CD4-positive, alpha-beta T cell treated with Interleukin-12 subunit alpha and Interleukin-12 subunit beta, for 1 hour (primary cell): ENCODE measurements at places on chromosomes 6 and 20.

DNA sequence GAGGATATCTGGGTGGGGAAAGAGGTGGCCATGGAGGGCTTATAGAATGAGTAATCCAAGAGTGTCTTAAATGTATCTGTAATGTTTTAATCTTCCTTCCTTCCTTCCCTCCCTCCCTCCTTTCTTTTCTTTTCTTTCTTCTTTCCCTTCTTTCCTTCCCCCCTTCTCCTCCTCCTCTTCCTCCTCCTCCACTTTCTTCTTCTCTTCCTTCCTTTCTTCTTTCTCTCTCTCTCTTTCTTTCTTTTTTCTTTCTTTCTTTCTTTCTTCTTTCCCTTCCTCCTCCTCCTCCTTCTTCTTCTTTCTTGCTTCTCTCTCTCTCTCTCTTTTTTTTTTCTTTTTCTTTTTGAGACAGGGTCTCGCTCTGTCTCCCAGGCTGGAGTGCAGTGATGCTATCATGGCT, 7.1 kb downstream of the HCK start:
- no peak for DNase-seq

GRCh38 chr20:19888269-19888671, 128.9 kb upstream of the NAA20 start:
- DNase-seq, result no peak

GRCh38 chr6:45049188-45049843, 278.8 kb upstream of the RUNX2 start:
- no peak for DNase-seq

- DNase-seq, result no peak
Observed at GRCh38 chr6:133430530-133430929, 189.4 kb downstream of the EYA4 start.

GRCh38 chr6:43437700-43438099, 10.4 kb downstream of the ABCC10 start:
- DNase-seq, result no peak

GRCh38 chr6:35218021-35218420, 4.3 kb downstream of the SCUBE3 start:
- DNase-seq, result no peak

DNA sequence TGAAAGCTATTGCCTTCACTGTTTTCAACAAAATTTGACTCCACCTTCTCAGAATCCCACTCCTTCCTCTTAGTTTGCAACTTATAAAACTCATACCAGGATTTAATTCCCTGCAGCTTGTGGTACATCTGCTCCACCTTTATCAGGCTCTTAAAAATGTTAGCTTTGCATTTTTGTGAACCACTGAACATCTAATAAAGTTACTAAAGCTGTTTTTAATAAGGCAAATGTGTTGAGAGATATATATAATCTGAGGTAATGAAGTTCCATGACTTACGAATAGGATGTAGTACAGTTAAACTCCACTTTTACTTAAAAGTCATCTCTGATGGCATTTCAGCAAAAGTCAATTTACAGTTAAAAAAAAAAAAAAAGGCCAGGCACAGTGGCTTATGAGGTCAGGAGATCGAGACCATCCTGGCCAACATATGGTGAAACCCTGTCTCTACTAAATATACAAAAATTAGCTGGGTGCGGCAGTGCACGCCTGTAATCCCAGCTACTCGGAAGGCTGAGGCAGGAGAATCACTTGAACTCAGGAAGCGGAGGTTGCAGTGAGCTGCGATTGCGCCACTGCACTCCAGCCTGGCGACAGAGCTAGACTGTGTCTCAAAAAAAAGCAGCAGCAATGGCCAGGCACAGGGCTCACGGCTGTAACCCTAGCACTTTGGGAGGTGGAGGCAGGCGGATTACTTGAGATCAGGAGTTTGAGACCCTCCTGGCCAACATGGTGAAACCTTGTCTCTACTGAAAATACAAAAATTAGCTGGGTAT, 106.2 kb downstream of the KIF13A start:
- no peak for DNase-seq

DNA sequence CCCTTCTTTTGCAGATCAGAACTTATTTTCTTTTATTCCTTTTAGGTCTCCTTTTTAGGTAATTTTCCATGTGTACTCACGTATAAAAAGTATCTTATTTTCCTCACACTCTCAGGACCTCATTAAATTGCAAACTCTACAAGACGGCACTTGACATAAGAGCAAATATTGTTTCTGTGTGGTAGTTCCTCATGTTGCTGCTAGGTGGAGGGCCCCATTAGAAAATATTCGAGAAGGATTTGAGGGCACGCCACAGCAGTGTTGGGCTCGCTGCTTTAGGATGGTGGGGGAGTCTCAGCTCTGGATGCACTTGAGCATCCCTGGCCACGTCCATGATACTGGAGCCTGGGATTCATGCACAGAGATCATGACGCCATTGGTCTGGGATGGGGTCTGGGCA, 64.9 kb upstream of the ZFP64 start:
- no peak for DNase-seq

DNA sequence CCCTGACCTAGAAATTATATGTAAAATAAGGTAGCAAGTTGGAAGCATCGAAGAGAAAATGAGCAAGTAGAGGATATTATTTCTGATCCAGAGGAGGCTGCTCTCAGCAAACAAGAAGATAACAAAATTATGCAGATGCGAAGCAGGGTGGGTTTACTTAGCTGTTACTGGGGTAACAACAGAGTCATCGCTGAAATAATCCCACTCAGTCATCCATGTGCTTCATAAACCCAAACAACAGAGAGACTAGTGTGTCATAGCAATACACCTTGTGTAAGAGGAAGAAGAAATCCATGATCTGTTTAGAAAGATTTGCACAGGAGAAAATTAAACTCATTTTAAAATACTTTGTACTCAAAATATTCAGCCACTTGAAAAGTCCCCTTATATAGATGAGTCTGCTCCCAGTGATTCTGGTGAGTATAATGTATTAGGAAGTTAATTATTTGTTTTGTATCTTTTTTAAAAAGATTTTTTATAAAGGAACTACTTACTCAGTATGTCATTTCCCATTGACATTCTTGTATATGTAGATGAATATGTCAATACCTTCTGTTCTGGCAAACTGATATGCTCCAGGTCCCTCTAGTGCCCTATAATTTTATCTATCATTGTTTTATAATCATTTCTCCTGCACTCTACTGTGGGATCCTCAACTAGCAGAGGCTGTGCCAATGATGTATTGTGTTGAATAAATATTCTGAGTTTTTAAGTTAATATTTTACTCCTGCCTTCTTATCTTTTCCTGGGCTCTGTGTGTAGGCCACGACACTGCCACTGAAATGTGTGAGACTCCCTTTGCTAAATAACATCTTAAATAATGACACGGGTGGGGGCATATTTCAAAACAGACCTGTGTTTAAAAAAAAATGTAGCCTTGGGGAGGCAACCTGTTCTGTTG, 8.6 kb upstream of the HIVEP2 start:
- peak; percentile 43 for DNase-seq

DNA sequence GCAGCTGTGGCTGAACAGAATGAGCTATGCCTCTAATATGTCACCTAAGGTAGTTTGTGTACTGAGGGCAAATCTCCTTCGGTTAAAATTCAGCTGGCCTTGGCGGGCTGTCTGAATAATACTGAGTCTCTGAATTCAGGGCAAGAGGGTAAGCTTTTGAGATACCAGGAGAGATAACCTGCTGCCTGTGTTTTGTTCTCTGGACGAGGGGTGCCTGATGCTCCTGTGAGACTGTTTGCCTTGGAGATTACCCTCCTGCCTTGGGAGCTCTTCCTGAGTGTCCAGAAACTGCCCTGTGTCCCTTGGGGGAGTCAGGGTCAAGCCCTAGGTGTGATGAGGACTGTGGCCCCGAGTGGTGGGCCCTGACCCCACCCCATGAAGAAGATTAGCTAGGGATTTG, 282.9 kb downstream of the KIF16B start:
- no peak for DNase-seq

- no peak for DNase-seq
Observed at GRCh38 chr6:68339488-68340131, 295.5 kb upstream of the ADGRB3 start.

DNA sequence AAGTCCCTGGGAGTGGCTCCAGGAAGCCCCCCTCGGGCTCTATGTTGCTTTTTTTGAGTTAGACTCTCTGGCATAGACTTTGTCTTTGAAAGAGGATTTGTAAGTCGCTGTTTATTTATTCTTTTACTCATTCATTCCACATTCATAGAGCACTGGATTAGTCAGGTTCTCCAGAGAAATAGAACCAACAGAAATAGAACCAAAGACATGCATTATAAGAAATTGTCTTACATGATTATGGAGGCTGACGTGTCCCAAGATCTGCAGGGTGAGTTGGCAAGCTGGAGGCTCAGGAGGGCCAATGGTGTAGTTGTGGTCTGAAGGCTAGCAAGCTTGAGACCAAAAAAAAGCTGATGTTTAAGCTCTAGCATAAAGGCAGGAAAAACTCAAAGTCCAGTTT, 98.3 kb upstream of the CHD6 start:
- DNase-seq, result no peak

DNA sequence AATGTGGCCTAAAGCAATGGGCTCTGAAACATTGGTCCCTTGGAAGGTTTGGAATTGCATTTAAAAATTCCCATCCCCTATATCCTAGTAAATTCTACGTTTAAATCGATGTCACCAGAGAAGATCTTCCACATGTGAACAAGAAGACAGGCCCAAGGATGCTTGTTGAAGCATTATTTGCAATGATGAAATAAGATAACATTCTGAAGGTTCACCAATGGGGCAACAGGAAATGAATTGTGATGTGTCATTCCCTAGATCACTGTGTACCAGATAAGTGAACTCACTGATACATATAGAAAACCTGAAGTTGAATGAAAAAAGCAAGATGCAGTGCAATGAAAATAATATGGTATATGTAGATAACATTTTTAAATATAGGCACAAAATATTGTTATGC, 464.3 kb upstream of the BTBD3 start:
- DNase-seq, result no peak

DNA sequence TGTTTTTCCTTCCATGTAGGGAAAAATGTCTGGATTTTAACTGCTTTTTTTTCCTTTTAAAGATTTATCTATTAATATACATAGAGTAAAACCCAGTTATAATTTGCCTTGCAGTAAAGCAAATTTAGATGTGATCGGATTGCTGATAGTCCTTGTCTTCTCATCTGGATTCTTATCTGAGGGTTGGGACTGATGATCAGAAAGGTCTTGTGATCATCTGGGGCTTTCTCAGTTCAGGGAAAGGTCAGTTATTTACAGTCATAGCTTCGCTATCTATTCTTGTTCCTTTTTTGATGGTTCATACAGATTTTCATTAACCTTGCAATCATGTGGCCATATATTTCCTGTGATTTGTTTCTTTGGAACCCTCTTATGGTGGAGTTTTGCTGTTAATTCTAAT, 63.8 kb upstream of the CLDN20 start:
- no peak for DNase-seq

- DNase-seq, result no peak
Observed at GRCh38 chr20:34888468-34888867, 12.1 kb downstream of the ACSS2 start.

GRCh38 chr20:40868551-40869217, 159.9 kb upstream of the TOP1 start:
- no peak for DNase-seq

GRCh38 chr6:42860036-42860435, 19.4 kb upstream of the RPL7L1 start:
- no peak for DNase-seq

- DNase-seq, result no peak
Observed at GRCh38 chr20:50380697-50381040, 129.5 kb upstream of the PTPN1 start.

- no peak for DNase-seq
Observed at GRCh38 chr6:108556250-108556649, 4.5 kb upstream of the FOXO3 start.

- DNase-seq, result no peak
Observed at GRCh38 chr6:151649835-151650234, 156.0 kb downstream of the CCDC170 start.

GRCh38 chr6:114564302-114564933, 221.6 kb upstream of the HS3ST5 start:
- no peak for DNase-seq

DNA sequence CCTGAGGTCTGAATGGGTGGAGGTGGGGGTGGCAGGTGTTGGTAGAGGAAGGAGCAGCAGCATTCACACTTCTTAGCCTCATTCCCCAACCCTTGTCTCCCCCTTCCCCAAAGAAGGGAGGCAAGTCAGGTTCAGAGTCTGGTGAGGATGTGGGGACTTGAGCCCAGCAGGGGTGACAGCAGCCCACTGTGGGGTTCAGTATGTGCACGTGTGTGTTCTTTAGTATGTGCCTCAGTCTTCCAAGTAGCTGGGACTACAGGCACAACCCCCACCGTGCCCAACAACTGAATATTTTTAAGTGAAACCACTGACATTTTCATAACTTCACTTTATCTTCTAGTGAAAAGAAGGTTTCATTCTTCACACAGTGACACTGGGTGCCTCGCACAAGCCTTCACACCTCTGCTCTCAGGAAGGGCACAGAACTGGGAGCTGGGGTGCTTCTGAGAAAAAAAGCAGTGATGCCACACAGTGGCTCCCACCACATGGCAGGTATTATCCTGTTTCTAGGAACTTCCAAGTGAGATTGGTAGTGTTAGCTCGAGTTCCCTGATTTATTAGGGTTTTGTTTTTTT, 33.4 kb upstream of the PRELID3B start:
- DNase-seq, result no peak

DNA sequence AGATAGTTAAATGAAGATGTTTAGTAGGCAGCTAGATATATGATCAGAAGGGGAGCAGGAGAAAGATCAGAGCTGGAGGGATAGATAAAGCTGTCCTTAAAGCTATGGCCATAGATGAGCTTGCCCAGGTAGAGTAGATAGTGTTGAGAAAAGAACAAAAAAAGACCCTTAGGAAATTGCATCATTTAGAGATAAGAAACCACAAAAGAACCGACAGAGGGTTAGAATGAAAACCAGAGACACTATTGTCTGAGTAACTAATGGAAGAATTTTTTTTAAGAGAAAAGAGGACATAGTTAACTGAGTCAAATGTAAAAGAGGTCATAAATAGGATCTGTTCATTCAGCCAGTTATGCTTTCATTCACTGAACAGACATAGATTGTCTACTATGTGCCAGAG, 101.8 kb downstream of the TNFAIP3 start:
- peak; percentile 10 for DNase-seq

DNA sequence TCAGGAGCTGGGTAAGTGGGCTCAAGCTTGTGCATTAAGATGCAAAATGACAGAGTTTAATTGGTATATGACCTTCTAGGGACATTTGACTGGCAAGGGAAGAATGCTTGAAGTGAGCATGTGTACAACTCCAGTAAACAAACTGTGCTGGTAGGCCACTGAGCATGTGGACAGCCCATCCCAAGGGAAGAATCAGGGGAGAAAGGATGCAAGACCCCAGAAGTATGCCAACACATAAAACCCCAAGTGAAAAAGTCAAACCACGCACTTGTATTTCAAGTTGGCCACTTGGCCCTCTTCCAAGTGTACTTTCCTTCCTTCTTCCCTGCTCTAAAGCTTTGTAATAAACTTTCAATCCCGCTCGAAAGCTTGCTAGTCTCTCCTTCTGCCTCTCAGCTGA, 10.4 kb upstream of the THBD start:
- no peak for DNase-seq

- DNase-seq, result no peak
Observed at GRCh38 chr6:108734271-108734922, 113.8 kb upstream of the ARMC2 start.

GRCh38 chr20:61347443-61347842, 95.4 kb downstream of the CDH4 start:
- no peak for DNase-seq

GRCh38 chr20:58808271-58809046, 42.2 kb downstream of the GNAS-AS1 start:
- no peak for DNase-seq

- DNase-seq, result no peak
Observed at GRCh38 chr6:85186546-85187175, 263.2 kb upstream of the NT5E start.
